ENCODE measurements at places on chromosomes 13 and 19.

DNA sequence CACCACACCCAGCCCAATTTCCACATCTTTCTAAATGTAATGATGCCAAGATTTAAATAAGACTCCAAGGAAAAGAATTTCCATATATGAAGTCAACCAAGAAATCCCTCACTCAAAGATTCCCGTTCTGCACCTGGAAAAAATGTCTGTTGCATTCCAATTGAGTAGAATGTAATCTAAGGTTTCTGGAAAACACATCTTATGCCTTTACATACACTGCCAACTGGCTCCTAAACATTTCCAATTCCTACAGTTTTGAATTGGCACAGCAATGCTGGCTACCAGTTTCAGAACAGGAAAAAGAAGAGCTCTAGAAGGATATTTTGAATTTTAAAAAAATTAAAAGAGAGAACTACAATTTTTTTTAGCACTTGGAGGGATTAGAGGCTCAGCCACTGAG is 43.0 kb downstream of the COL4A2 start:
- no peak for DNase-seq

DNA sequence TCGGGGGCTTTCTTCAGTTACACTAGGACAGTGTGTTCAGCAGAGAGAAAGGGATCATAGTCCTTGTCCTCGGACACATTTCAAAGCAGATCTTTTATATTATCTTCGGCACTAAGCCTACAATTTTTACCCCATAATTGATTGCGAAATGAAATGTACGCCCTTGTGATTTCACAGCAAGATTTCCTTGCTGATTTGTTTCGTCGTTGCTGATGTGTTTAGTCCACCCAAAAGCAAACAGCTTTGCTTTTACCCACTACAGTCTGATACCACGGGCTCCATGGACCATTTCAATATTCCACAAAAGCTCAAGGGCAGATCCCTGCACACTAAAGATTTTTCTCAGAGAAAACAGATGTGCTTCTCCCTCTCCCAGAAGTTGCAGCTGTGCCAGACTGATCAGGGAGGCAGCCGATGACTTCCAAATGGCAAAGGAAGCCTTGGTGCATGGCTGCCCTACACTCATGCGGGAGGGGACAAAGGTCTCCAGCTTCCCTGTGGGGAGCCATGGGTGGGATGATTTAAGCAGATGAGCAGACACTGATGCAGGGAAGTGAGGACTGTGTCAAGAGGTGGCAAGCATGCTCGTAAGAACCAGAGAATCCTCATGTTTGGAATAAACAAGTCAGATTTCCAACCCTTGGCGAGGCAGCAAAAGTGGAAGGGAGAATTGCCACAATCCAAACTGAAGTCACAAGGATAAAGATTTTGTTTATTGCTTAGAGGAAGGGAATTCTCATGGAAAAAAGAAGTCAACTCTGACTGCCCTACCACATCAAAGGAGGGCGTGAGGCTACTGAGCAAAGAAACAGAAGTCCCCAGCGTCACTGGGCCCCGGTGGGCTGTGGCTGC is 81.1 kb downstream of the STK24 start:
- peak; percentile 61 for DNase-seq

- no peak for DNase-seq
These were observed 26.3 kb upstream of the TNFSF11 start for GRCh38 chr13:42547612-42548011.

GRCh38 chr13:32010136-32010535 is 21.4 kb upstream of the FRY start:
- no peak for DNase-seq

GRCh38 chr13:31747291-31747690 is 8.0 kb downstream of the RXFP2 start:
- no peak for DNase-seq

DNA sequence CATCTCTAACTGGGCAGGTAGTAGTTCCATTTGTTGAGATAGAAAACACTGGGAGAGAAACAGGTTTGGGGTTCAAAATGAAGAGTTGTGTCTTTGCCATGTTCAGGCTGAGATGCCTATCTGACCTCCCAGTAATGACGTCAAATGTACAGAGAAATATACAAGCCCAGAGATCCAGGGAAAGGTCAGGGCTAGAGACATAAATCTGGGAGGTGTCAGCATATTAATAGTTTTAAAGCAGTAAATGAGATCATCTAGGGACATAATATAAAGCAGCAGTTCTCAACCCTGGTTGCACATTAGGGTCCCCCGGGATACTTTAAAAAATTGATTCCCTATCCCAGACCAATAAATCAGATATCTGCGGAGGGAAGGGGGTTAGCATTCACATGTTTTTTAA is 501.5 kb downstream of the UQCRFS1 start:
- no peak for DNase-seq

GRCh38 chr13:41720839-41721561 is 239.9 kb downstream of the VWA8 start:
- DNase-seq, result no peak

- no peak for DNase-seq
These were observed 22.1 kb upstream of the ASF1B start for GRCh38 chr19:14158276-14159023.

DNA sequence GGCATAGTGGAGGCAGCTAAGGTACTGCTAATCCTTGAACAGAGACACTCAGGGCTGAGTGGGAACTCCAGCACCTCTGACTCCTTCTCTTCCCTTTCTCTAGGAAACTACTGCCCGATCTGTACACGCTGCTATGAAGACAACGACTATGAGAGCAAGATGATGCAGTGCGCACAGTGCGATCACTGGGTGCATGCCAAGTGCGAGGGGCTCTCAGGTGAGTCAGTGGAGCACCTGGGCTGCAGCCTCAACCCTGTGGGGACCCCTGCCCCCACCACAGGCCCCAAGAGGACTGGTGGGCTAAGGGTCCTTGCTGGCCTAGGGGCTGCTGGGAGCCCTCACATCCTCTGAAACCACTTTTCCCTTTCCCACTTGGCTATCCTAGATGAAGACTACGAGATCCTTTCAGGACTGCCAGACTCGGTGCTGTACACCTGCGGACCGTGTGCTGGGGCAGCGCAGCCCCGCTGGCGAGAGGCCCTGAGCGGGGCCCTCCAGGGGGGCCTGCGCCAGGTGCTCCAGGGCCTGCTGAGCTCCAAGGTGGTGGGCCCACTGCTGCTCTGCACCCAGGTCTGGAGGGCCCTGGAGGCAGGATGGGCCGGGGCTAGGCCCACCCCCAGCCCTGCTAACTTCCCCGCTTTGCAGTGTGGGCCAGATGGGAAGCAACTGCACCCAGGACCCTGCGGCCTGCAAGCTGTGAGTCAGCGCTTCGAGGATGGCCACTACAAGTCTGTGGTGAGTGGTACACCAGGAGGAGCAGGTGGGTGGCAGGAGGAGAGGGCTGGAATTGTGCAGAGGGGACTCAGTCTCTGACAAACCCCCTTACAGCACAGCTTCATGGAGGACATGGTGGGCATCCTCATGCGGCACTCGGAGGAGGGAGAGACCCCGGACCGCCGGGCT is 9.5 kb downstream of the KMT2B start:
- DNase-seq, result no peak

- no peak for DNase-seq
These were observed 55.0 kb downstream of the LRCH1 start for GRCh38 chr13:46607768-46608564.

DNA sequence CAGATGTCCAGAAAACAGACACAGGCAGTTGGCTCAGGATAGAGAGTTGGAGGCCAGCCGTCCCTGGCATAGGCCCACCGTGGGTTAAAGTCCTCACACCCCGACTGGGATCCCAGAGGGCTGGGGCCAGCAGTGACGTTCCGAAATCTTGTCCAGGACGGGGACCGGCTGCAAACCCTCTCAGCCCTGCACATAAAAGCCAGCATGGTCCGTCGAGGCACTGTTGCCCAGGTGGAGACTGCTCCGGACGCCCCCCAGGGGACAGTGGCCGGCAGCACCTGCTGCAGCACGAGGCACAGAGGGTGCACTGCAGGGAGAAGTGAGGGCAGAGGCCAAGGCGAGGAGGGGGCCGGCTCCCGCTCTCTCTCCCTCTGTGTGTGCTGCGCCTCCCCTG is 4.3 kb upstream of the IFNL2 start:
- no peak for DNase-seq

- DNase-seq, result no peak
These were observed 86.9 kb downstream of the LHFPL6 start for GRCh38 chr13:39516096-39516495.

DNA sequence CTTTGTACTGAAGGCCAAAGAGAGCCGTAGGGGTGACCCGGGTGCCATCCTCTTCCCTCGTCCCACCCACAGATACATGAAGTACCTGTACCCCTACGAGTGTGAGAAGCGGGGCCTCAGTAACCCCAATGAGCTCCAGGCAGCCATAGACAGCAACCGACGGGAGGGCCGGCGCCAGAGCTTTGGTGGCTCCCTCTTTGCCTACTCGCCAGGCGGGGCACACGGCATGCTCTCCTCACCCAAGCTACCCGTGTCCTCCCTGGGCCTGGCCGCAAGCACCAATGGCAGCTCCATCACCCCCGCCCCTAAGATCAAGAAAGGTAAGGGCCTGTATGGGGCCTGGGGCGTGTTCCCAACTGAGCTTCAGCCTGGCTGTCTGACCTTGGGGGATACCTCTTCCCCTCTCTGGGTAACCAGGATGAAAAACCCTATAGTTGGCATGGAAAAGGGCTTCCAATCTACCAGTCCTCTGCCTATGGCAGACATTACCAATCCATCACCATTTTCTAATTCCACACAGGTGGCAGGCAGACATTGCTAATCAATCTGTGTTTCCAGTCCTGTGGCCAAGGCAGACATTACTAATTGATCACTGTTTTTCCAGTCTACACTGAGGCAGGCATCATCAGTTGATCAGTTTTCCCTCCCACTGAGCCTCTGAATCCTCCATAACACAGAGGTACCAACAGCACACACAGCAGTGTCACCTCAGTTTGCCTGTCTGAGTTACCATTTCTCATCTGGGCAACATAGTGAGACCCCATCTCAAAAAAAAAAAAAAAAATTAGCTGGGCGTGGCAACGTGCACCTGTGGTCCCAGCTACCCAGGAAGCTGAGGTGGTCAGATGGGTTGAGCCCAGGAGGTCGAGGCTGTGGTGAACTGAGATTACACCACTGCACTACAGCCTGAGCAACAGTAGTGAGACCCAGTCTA is 19.1 kb upstream of the WDR18 start:
- DNase-seq, result no peak

DNA sequence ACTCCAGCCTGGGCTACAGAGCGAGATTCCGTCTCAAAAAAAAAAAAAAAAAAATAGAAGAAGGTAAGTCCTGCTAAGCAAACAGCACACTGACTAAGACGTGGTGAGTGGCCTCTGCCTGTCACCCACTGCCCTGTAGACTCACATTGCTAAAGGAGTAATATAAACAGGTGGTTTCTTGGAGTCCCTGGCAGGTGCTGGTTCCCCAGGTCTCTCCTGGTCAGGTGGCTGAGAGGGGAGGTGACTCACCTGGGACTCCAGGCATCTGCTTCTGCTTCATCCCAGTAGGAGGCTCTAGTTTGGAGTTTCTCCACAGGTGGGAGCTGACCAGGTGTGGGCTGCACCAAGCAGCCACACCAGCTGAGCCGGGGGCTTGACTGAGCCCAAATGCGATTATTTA is at the start of gene OR10H1:
OR10H1 (minus strand) TSS at position 359 of the 400 bp plus-strand sequence. CDS start 7,627 bp downstream, outside the sequence.
- DNase-seq, result no peak

- DNase-seq, result no peak
These were observed 30.5 kb downstream of the MLLT1 start for GRCh38 chr19:6249296-6249695.
